ENCODE measurements at places on chromosomes 2 and 18. TPM values are rescaled to one million over a fixed set of nuclear protein-coding genes. Genes with fewer than 3 reads are reported as not detected.

DNA sequence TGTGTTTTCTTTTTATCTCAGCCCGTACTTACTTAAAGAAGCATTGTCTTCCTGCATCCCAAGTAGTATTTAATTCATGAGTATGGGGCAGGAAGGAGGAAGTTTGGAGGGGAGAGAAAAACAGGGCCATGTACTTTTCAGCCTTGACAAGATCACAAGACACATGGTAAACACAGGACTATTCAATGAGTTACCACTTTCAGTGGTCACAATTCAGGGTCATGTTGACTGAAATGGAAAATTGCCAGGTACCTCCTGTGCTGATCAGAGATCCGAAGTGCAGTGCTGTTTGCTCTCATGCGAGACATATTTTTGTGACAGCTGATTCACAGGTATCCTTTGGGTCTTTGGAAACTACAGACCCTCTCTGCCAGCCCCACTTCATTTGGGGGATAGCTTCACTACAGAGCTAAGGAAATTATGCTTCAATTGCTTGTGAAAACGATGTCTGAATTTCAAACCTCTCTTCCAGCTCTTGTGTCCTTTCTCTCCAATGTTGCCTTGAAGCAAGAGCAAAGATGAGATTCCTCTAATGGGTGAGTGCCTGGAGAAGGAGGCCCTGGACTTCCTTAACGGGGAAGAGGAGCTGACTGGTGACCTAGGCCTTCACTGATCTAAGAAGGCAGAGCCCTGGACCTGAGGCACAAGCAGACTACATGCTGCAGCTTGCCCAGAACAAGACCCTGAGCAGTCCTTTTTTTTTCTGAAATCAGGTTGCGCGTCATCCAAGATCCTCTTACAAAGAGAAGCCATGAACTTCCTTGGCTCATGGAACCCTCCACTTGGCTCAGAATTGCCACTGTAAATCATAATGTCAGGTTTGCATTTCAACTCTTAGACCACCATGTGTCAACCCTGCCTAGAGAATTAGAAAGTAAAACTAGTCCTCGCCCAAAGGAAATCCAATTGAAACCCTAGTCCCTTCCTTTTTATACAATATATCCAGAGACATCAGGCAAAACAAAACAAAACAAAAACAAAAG lies 44.1 kb downstream of the EVA1A start:
- no peak overlapping the region for H3K4me3 ChIP-seq
- H3K27me3 ChIP-seq, result no peaks in the 10 kb centered on the region
- H3K4me1 ChIP-seq, result peaks cover 45% of the 10 kb centered on the region
- peak; percentile 67 for DNase-seq

PDE11A gene
- 4.0 TPM for total RNA-seq

SULT1C4 gene
- 1.3 TPM for total RNA-seq

ZAP70 gene
- 4.0 TPM for total RNA-seq

- H3K36me3 ChIP-seq, result no peaks in the 10 kb centered on the region
- H3K4me3 ChIP-seq, result no peak overlapping the region
- H3K4me1 ChIP-seq, result no peaks in the 10 kb centered on the region
- H3K27me3 ChIP-seq, result no peaks in the 10 kb centered on the region
- no peak overlapping the region for H3K27ac ChIP-seq
- no peak for DNase-seq
These were observed 158.6 kb upstream of the RAB6C start for GRCh38 chr2:129820908-129821307.

ANKRD29 gene
- 3.3 TPM for total RNA-seq

DNA sequence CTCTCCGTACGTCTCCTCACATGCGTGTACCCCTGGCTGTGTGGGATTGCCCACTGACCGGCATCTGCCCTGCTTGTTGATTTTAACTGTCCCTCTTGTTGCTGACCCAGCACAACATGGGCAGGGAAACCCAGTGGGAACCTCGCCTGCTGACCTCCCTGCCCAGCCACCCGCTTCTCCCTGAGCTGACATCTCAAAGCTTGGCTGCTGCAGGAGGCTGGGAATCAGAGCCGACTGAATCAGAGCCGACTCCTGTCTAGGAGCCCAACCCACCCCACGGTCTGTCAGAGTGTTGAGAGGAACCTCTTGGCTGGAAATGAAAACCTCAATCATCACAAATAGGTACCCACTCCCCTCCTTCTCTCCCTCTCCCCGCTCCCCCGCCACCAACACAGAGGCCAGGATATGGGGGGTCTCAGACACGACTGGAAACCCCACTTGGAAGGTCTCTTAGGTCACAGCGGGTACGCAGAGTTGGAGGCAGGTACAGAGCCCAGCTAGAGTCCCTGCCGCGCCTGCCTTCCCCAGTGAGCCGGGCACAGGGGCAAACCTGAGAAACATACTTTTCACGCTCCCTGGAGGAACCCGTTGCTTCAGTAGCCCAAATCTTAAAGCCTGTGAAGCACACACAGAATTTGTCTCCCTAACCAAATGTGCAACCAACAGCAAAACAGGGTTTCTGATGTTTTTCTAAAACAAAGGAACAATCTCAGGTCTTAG lies 784 bp downstream of the EDAR start:
- no peaks in the 10 kb centered on the region for H3K27me3 ChIP-seq
- H3K4me1 ChIP-seq, result peaks cover 6% of the 10 kb centered on the region
- no peak overlapping the region for H3K4me3 ChIP-seq
- H3K27ac ChIP-seq, result no peak overlapping the region
- H3K36me3 ChIP-seq, result no peaks in the 10 kb centered on the region
- no peak for DNase-seq

GRCh38 chr18:45439851-45440645 lies 175.2 kb upstream of the SLC14A2 start:
- no peak overlapping the region for H3K4me3 ChIP-seq
- H3K4me1 ChIP-seq, result no peaks in the 10 kb centered on the region
- no peaks in the 10 kb centered on the region for H3K36me3 ChIP-seq
- H3K27me3 ChIP-seq, result no peaks in the 10 kb centered on the region

ATG9A gene
- 27.7 TPM for total RNA-seq

Measured in body of pancreas (tissue), 4 donors.